Activated T-cell treated with anti-CD3 and anti-CD28 coated beads, Interleukin-2, amount 50 U/mL, for 72 hours (primary cell): ENCODE measurements at places on chromosomes 3 and 15.

DNA sequence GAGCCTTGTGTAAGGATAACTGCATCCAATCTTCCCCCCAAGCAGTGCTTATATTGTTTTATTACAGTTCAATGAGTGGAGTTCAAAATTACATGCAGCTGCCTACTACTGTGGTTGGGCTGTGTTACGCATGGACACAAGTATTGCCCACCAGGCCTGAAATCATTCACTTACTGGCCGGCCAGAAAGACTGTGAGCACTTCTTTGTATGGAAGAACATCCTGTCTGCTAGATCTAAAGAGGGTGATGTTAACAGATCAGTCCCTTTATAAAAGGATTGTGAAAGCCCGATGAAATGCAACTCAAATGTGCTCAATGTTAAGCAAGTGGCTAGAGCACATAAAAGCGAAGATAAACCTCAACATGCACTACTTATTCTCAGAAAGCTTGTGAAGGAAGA, 132.5 kb downstream of the FOXP1 start:
- H3K4me3 ChIP-seq, result peak overlapping the region; percentile 74
- H3K36me3 ChIP-seq, result no peaks in the 10 kb centered on the region
- peak overlapping the region; percentile 88 for H3K27ac ChIP-seq
- DNase-seq, result no peak
- peaks cover 100% of the 10 kb centered on the region for H3K4me1 ChIP-seq

- H3K4me3 ChIP-seq, result no peak overlapping the region
- H3K4me1 ChIP-seq, result no peaks in the 10 kb centered on the region
- no peak overlapping the region for H3K27ac ChIP-seq
- DNase-seq, result no peak
- no peaks in the 10 kb centered on the region for H3K27me3 ChIP-seq
- no peaks in the 10 kb centered on the region for H3K36me3 ChIP-seq
Observed at GRCh38 chr15:87722941-87723691, 533.4 kb downstream of the NTRK3 start.

GRCh38 chr3:161393310-161393709, 22.0 kb upstream of the SPTSSB start:
- H3K4me1 ChIP-seq, result peaks cover 42% of the 10 kb centered on the region
- H3K4me3 ChIP-seq, result no peak overlapping the region
- H3K36me3 ChIP-seq, result peaks cover 11% of the 10 kb centered on the region
- H3K27ac ChIP-seq, result no peak overlapping the region
- DNase-seq, result no peak

DNA sequence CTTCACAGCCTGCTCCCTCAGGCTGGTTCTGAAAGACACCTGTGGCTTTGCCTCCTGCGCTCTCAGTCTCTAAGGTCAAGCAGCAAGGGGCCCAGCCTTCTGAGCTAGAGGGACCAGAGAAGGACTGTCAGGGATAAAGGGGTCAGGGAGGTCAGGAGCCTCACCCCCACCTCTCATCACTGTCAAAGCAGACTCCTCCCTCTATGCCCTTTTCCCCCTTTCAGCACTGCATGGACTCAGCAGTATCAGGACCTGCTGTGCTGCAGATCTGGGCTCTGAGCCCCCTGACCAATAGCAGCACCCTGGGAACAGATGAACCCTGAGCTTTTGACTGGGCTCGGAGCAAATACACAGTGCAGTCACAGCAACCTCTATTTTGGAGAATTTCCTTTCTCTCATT, 3.2 kb upstream of the BMF start:
- no peak overlapping the region for H3K27ac ChIP-seq
- peaks cover 43% of the 10 kb centered on the region for H3K4me1 ChIP-seq
- peaks cover 12% of the 10 kb centered on the region for H3K27me3 ChIP-seq
- no peak for DNase-seq
- no peak overlapping the region for H3K4me3 ChIP-seq

DNA sequence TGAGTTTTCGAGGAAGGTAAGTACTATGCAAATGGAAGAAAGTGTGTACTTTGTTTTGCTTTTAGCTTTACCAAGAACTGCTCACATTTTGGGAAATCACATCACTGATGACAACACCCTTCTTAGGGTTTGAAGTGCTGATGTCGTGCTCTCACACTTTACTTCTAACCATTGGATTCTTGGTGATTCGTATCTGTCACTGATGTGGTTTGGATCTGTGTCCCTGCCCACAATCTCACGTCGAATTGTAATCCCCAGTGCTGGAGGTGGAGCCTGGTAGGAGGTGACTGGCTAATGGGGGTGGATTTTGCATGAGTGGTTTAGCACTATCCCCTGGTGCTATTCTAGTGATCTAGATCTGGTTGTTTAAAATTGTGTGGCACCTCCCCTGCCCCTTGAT, 75.4 kb upstream of the RGMA start:
- peaks cover 14% of the 10 kb centered on the region for H3K4me1 ChIP-seq
- peaks cover 17% of the 10 kb centered on the region for H3K27me3 ChIP-seq
- no peaks in the 10 kb centered on the region for H3K36me3 ChIP-seq

- no peaks in the 10 kb centered on the region for H3K4me1 ChIP-seq
- no peak for DNase-seq
- no peak overlapping the region for H3K27ac ChIP-seq
- no peaks in the 10 kb centered on the region for H3K27me3 ChIP-seq
- H3K36me3 ChIP-seq, result no peaks in the 10 kb centered on the region
- no peak overlapping the region for H3K4me3 ChIP-seq
Observed at GRCh38 chr15:33662014-33662413, 306.3 kb upstream of the CHRM5 start.

GRCh38 chr15:32844118-32844711, 126.4 kb downstream of the GREM1 start:
- H3K4me3 ChIP-seq, result no peak overlapping the region
- H3K4me1 ChIP-seq, result no peaks in the 10 kb centered on the region
- DNase-seq, result no peak
- H3K27ac ChIP-seq, result no peak overlapping the region
- H3K36me3 ChIP-seq, result no peaks in the 10 kb centered on the region
- no peaks in the 10 kb centered on the region for H3K27me3 ChIP-seq

DNA sequence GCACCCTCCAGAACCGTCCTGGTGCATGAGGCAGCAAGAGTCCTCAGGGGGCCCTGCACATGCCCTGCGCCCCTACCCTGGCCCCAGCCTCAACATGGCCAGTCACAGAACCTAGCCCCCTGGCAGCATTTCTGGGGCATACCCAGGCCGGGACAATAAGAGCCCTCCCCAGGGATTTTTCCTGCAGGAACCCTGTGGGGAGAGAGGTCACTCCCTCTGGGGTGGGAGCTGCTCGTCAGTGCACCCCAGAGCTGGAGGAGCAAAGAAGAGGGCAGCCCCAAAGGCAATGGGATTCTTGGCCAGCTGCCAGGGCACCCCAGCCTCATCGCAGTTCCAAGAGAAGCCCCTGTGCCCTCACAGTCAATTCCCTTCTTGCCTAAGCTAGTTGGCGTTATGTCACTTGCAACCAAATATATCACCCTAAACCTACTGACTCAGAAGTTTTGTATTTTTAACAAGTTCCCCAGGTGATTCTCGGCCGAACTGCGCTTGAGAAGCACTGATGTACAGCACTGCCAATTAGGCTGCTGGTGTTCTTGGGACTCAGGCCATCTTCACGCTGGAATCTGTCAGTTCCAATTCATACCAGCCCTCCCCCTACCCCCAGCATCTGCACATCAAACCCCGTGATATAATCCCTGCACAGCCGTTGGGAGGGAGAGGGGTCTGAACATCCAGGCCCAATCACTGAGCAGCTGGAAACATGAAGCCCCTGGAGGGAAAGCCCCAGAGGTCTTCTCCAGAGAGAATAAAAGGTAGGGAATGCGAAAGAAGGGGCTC, 87.5 kb upstream of the PRR20G start:
- no peak overlapping the region for H3K27ac ChIP-seq
- H3K4me3 ChIP-seq, result no peak overlapping the region
- peaks cover 7% of the 10 kb centered on the region for H3K27me3 ChIP-seq
- no peaks in the 10 kb centered on the region for H3K4me1 ChIP-seq

- H3K27ac ChIP-seq, result no peak overlapping the region
- peaks cover 22% of the 10 kb centered on the region for H3K27me3 ChIP-seq
- H3K4me3 ChIP-seq, result no peak overlapping the region
- no peaks in the 10 kb centered on the region for H3K36me3 ChIP-seq
- no peaks in the 10 kb centered on the region for H3K4me1 ChIP-seq
Observed at GRCh38 chr3:71891483-71891882, 106.5 kb upstream of the PROK2 start.

GRCh38 chr3:68802111-68802870, 130.1 kb downstream of the TAFA4 start:
- no peak overlapping the region for H3K4me3 ChIP-seq
- no peak for DNase-seq
- no peaks in the 10 kb centered on the region for H3K27me3 ChIP-seq
- H3K4me1 ChIP-seq, result no peaks in the 10 kb centered on the region
- H3K27ac ChIP-seq, result no peak overlapping the region
- H3K36me3 ChIP-seq, result no peaks in the 10 kb centered on the region

- H3K4me1 ChIP-seq, result peaks cover 8% of the 10 kb centered on the region
- H3K27me3 ChIP-seq, result no peaks in the 10 kb centered on the region
- DNase-seq, result no peak
- no peak overlapping the region for H3K27ac ChIP-seq
- H3K36me3 ChIP-seq, result no peaks in the 10 kb centered on the region
Observed at GRCh38 chr3:100437721-100438622, 36.6 kb downstream of the LNP1 start.

GRCh38 chr3:21718161-21718765, 32.7 kb downstream of the ZNF385D start:
- H3K27ac ChIP-seq, result no peak overlapping the region
- H3K4me1 ChIP-seq, result no peaks in the 10 kb centered on the region
- peaks cover 1% of the 10 kb centered on the region for H3K36me3 ChIP-seq
- no peak for DNase-seq
- H3K27me3 ChIP-seq, result no peaks in the 10 kb centered on the region

DNA sequence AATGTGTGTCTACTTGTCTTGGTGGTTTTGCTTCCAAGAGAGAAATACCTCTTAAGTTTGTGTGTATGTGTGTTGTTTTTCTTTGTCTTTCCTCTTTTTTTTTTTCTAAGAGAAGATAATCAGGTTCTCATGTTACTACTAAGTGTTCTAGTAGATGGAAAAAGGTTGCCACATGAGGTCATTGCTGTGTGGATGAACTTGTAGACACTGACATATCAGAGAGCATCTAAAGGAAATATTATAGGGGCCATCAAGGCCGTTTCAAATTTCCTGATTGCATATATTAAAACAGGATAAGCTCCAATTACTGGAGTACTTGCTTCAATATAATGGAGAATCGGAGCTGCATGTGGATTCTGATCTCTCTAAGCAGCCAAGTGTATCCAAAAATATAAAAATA, 747.5 kb downstream of the NR2F2 start:
- no peaks in the 10 kb centered on the region for H3K4me1 ChIP-seq
- no peaks in the 10 kb centered on the region for H3K36me3 ChIP-seq
- H3K4me3 ChIP-seq, result no peak overlapping the region

GRCh38 chr15:101161656-101162055, 90.2 kb downstream of the CHSY1 start:
- H3K36me3 ChIP-seq, result peaks cover 10% of the 10 kb centered on the region
- H3K27me3 ChIP-seq, result no peaks in the 10 kb centered on the region
- H3K4me3 ChIP-seq, result peak overlapping the region; percentile 52
- DNase-seq, result peak; percentile 55
